ENCODE measurements at places on chromosomes 2 and 18.

DNA sequence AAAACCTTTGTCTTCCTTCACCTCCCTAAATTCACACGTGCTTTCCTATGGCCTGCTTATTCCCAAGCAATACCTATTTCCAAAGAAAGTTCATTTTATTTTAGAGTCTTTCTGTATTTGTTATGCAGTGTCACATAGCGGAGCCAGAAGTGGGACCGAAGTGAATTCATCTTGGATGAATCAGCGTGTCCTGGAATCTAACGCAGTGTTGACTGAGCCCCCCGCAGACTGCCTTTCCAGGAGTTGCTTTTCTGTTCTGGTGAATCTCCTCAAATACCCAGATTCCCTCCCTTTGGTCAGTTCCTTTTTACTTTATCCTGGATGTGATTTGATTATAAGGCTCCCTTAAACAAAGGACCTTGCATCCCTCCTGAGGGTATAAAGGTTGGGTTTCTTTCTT, 10.8 kb downstream of the ALPP start:
- DNase-seq, result no peak

DNA sequence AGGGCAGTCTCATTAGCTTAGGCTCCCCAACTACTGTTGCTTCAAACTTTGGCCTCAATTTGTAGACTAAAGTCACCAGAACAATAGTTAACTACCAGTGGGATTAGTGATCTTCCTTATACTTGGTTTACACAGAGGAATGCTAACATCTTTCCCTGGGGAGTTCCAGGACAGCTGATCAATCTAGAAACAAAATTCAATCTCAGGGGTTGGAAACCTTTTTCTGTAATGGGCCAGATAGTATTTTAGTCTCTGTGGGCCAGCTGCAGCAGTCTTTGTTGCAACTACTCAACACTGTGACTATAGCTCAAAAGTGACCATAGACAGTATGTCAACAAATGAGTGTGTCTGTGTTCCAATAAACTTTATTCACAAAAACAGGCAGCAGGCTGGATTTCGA, 85.7 kb downstream of the METTL8 start:
- DNase-seq, result no peak

GRCh38 chr18:59721211-59721610, 24.0 kb upstream of the CCBE1 start:
- no peak for DNase-seq

DNA sequence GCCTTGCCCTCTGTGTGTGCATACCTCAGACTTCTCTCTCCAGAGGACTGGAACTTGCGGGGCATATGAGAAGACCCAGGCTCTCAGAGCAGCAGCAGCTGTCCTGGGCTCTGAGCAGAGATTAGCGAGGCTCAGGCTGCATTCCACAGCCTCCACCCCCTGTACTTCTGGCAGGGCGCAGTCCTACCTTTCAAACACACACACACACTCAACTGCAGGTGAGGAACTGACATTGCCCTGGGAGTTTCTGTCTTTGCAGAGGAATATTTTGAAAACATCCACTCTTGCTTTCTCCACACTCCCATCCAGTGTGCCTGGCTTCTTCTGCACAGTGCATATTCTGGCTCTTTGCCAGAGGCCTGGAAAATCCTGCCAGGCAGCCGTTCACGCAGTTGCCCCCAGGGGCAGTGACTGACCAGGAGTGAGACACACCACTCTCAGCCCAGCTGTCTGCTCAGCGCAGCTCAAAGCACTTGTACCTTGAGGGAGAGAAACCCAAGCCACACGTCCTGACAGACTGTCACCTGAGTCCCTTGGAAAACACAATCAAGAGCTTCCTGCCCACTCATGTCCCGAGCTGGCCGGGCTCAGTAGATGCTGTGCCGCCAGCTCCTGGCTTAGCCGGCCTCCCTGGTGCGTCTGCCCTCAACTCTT, 460.8 kb downstream of the RNF144A start:
- no peak for DNase-seq

- peak; percentile 63 for DNase-seq
Measured at GRCh38 chr2:88874063-88874657, 182.7 kb downstream of the RPIA start.

- no peak for DNase-seq
Measured at GRCh38 chr2:53744395-53745065, 23.1 kb upstream of the CHAC2 start.

GRCh38 chr2:204654669-204655068, 109.4 kb downstream of the PARD3B start:
- DNase-seq, result no peak

- DNase-seq, result no peak
Measured at GRCh38 chr2:15776992-15777702, 163.2 kb upstream of the MYCN start.

- no peak for DNase-seq
Measured at GRCh38 chr2:166357068-166357949, 18.4 kb downstream of the SCN9A start.

DNA sequence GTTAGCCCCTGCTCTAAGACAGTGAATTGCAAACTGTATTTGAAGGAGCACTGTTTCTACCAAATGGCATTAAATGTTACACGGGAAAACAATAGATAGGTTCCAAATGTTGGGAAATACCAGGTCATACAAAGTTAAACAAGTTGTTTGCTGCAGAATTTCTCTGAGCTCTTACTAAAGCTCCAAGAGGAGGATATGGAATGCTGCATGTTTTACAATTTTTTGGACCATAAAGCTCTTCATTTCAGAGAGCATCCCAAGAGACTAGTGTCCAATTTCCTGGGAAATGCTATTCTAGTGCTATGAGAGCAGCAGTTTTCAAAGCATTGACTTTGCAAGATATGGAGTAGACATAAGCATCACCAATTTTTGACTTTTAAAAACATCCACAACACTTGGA, 155.6 kb upstream of the CCDC68 start:
- DNase-seq, result no peak

GRCh38 chr2:108396845-108397244, 19.1 kb downstream of the SULT1C4 start:
- DNase-seq, result peak; percentile 32

- DNase-seq, result no peak
Measured at GRCh38 chr18:21958263-21958662, 211.1 kb upstream of the GATA6 start.
